Midbrain (tissue), 1 donor: ENCODE measurements at places on chromosomes 5 and 9.
A peak's percentile ranks its signal among the peaks of the same experiment; 100 is the strongest.

- DNase-seq: peak; percentile 30
Observed at GRCh38 chr5:163916376-163916775, 411.0 kb downstream of the MAT2B start.

DNA sequence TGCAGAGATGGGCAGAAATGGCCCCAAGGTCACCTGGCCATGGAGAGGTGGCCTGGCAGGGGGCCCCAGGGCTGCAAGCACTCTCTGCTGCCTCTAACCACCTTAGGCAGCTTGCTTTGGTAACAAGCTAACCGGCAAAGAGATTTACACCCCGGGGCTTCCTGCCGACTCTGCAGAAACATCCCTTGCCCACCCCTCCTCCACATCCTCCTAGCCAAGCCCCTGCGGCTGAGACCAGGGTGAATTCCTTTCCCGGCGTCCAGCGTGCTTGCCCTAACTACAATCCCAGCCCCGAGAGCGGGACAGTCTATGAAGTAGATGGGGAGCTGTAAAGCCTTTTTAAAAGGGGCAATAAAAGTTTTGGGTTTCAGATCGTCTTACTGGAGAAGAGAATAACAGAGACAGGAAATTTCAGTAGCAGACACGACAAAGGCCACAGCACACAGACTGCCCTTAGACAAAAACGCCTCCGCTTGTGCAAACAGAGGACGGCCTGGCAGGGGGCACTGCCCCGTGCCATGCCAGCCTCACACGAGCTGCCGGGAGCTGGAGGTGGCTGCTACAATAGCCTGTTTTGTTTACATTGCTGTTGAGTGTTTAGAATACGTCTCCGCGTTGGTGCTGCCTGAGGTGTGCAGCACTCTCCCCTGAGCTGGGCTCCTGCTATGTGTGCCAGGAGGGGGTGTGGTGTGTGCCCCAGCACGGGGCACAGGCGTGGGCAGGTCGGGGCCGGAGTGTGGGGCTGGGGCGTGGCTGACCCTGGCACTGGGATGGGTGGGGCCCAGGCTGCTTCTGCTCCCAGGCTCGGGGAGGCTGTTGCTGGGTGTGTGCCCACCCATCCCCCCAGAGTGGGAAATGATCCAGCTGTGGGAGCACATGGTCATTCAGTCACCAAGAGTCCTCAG, 15.3 kb downstream of the MYMK start:
- DNase-seq: peak; percentile 55

DNA sequence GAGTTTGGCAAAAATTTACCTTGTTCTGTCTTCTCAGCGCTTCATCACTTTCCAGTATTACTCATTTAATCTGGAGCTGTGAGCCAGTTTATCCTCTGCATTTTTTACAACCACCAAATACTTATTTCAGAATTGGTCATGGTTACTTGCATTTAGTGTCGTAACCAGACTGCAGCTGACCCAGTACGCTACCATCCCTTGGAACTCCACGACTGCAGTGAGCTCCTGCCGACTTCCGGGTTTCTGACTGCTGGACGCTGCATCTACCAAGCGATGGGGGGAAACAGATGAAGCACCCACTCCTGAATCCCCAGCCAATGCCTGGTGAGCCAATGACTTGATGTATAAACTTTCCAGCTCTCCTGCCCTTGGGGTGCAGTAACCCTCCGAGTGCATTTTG, 174.4 kb upstream of the PRLR start:
- DNase-seq: no peak

- no peak for DNase-seq
Observed at GRCh38 chr5:128357226-128357625, 180.8 kb downstream of the FBN2 start.

- DNase-seq: no peak
Observed at GRCh38 chr5:96896806-96897205, 20.5 kb downstream of the ERAP2 start.

DNA sequence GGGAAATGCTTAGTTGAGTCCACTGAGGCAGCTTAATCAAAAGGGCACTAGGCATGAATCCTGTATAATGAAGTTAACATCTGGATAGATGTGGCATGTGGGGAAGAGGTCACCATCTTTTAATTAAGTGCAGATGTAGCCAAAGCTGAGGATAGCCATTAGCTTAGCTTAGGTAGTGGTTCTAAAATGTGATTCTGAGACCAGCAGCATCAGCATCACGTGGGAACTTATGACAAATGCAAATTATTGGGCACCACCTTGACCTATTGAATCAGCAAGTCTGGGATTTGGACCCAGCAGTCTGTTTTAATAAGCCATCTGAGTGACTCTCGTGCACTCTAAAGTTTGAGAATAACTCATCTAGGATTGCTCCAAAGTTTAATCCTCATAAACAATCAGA, 63.8 kb downstream of the SNCAIP start:
- DNase-seq: no peak

DNA sequence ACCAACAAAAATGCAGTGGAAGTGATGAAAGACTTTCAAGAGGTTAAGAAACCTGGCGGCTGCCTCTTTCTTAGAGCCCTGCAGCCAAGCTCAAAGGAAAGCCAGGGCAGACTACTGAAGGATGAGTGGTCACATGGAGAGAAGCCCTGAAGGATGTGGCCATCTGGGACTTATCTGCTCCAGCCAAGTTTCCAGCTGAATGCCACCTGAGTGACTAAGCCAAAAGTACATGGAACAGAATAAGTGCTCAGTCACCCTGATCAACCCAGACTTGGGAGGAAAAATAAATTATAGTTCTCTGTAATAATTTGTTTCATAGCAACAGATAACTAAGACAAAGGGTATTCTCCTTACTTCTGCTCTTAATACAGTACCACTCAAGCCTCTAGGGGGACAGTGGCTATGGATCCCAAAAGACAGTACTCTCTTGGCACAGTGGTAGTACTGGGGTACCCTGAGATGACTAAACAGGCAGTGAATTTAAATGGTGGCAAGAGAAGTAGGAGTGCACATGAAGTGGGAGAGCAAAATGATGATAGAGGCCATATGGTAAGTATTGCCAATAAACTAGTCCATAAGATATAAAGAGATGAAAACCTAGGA, 182.3 kb downstream of the ELAVL2 start:
- no peak for DNase-seq

- DNase-seq: no peak
Observed at GRCh38 chr9:8883321-8883720, 1083.7 kb upstream of the DMAC1 start.

- no peak for DNase-seq
Observed at GRCh38 chr5:26310415-26310814, 728.0 kb downstream of the CDH9 start.

GRCh38 chr9:34375901-34376595, 650 bp downstream of the MYORG start:
- peak; percentile 35 for DNase-seq

- no peak for DNase-seq
Observed at GRCh38 chr9:136533775-136534157, 12.1 kb downstream of the NOTCH1 start.

DNA sequence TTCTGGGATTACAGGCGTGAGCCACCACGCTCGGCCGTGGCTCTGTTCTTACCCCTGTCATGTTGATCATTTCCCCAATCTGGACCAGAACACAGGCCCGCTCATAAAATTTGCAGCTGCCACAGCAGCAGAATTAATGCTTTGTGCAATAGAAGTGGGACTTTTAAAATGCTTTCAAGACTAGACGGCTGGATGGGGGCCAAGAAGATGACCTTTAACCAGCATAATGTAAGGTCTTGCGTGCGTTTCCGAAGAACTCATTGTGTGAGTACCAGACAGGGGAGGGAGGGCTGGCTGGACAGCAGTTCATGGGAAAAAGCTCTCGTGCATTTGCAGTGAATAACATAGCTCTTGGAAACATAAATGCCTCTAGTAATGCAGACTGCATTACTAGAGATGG, 3.5 kb upstream of the WDR38 start:
- DNase-seq: no peak

GRCh38 chr9:91037511-91038482, 236.2 kb downstream of the SYK start:
- no peak for DNase-seq

DNA sequence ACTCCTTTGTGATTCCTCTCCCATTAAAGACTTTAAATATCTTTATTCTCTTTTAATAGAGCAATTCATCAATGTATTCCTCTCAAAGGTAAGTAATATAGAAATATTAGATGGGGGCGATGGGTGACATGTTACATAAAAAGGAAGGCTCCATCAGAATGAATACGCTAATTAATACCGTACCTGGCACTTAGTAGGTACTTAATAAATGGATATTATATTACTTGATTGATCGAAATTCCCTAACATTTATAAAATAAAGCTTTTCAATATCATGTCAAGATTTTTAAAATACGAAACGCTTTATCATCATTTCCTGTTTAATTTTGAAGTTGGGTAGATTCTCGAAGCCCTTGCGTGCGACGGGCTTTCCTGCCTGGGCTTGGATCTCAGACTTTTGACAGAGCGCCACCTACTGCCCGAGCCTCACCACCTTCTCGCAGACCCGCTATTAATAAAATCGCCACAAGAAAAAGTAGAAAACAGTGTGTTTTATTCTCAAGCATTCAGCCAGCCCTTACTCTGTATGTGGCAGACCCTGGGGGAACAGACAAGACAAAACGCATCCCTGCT, 99.4 kb downstream of the C5orf15 start:
- peak; percentile 82 for DNase-seq

- no peak for DNase-seq
Observed at GRCh38 chr5:158200619-158201018, 341.7 kb upstream of the CLINT1 start.
